ENCODE measurements at places on chromosomes 11 and 22.

GRCh38 chr22:49382451-49382735 lies 445.3 kb downstream of the BRD1 start:
- DNase-seq, result no peak

GRCh38 chr11:19805376-19805775 lies 92.7 kb downstream of the NAV2 start:
- no peak for DNase-seq

- DNase-seq, result no peak
Measured at GRCh38 chr11:132520199-132520598, 1012.1 kb downstream of the OPCML start.

GRCh38 chr11:16193897-16194381 lies 162.4 kb downstream of the SOX6 start:
- no peak for DNase-seq

DNA sequence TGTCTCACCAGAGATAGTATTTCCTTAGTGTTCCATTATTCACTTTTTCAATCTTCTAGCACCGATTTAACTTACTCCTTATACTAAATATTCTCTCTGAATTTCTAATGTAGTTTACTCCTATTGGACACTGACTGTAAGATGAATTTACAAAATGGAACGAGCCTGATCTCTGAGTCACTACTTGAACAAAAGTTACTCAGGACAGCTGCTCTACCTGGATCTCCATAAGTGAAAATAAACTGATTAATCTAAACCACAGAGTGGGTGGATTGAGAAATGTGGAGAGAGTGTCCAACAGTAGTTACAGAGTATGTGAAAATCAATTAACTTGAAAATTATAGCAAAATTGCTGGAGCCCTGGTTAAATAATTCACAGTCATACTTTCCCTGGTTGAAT lies 141.7 kb upstream of the CHORDC1 start:
- DNase-seq, result no peak

DNA sequence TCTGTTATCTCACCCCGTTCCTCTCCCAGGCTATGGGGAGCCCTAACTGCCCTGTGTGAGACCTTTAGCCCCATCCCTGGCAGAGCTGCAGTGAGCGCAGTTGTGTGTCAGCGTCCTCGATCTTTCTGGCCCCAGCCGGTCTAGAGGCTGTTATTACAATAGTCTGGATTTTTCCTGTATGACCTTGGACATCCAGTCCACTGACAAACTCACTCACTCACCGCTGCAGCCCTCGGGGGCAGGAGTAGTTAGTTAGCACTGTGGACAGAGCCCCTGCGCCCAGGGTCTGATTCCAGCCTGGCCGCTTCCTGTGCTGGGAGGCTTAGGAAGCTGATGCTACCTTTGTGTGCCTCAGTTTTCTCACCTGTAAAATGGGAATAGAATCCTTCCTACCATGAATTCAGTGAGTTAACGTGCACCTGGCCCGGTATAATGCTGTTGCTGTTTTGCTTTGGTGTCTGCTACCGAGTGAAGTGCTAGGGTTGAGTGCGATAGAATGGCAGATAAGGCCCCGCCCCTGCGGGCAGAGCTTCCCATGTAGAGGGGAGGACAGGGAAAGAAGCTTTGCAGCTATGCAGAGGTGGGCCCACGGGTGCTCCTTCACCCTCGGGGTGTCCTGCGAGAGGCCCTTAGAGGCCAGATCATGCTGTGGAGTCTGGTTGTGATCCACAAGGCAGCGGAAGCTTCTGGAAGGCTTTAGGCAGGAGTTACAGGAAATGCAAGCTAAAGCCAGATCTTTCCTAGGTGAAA lies 3.0 kb downstream of the LRP5 start:
- DNase-seq, result no peak

- no peak for DNase-seq
Measured at GRCh38 chr11:31445621-31446020, 63.8 kb downstream of the IMMP1L start.

DNA sequence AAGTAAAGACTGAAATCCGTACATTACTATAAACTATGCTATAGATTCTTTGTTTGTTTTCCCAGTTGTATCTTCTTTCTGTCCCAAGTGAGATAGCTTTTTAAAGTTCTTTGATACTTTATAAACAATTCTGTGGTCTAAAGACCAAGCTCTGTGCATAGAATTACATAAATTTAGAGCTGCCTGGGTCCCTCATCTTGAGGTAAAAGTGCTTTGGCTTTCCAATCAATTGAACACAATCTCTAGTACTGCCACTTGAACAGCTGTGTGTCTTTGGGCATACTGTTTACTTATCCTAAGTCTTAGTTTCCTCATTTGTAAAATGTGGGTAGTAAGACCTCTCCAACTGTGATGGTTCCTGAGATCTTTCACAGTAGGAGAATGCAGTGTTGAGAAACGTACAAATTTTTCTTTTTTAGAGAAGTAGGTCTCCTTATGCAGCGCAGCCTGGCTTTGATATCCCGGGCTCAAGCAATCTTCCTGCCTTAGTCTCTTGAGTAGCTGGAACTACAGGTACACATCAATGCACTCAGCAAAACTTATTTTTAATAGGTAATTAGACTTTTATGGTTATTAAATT lies 2.5 kb upstream of the EED start:
- no peak for DNase-seq

DNA sequence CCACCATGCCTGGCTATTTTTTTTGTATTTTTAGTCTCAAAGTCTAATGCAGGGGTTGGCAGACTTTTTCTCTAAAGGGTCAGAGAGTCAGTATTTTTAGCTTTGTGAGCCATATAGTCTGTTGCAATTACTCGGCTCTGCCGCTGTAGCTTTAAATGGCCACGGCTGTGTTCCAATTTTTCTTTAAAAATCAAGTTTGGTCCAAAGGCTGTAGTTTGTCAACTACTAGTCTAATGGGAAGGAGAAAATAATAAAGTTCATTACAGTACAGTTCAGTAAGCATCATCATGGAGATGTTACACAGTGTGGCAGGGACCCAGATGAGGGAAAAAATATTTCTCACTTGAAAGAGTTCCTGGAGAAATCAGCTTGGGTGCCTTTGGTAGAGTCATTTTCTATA lies 107.6 kb downstream of the CSNK2A3 start:
- no peak for DNase-seq

GRCh38 chr11:60211206-60211605 lies 28.3 kb upstream of the MS4A6A start:
- no peak for DNase-seq

GRCh38 chr22:30877662-30878515 lies 90.7 kb downstream of the MORC2 start:
- DNase-seq, result no peak

DNA sequence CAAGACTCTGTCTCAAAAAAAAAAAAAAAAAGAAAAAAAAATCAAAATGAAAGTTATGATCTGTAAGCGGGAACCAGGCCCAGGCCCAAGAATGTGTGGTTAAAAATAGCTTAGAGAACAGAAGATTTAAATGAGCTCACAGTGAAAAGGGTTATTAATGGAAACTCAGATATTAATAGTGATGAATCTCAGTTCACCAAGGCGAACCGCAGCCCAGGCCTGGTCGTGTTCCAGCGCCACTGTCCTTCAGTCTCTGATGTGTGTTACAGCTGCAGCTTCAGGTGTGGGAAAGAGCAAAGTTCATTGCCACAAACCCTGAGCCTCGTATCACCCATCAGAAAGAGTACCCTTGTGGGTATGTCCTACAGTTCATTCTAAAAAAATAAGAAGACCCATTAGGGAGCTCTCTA lies 107.1 kb downstream of the GAB2 start:
- no peak for DNase-seq

- no peak for DNase-seq
Measured at GRCh38 chr11:60124802-60125432, 36.5 kb downstream of the MS4A2 start.

GRCh38 chr22:21646608-21647590 lies 4.8 kb downstream of the SDF2L1 start:
- peak; percentile 51 for DNase-seq

- no peak for DNase-seq
Measured at GRCh38 chr11:79185351-79185750, 255.5 kb downstream of the TENM4 start.

DNA sequence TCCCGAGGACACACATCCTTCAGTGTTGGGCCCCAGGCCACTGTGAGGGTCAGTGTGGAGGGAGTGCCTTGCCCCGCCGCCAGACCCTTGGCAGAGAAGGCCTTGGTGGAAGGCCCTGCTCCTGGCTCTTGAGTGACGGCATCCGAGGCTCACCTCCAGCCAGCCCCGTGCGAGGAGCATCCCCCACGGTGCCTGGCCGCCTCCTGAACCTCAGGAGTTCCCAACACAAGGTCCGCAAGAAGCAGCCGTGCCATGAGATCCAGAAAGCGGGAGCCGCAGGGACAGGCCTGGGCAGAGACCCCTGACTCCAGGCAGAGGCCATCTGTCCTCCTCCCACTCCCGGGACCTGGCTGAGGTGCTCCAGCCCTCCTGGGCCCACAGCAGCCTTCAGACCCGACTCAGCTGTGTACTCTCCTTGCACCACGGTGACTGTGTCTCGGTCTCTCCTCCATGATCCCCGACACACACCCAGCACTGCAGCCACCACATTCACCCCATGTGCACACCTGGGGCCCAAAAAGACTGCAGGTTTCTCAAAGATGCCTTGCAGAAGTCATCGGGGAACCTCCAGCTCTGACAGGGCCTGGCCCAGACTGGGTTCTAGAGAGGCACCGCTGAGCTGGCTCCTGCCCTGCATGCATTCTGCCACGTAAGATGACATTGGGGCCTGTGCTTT lies 870.2 kb downstream of the BRD1 start:
- DNase-seq, result no peak

- no peak for DNase-seq
Measured at GRCh38 chr11:60396382-60396781, at the start of gene MS4A14. TSS of gene MS4A14 (plus strand) at chr11:60396459. CDS start at chr11:60396579, 120 bp downstream.

- no peak for DNase-seq
Measured at GRCh38 chr11:17153757-17154156, 54.0 kb downstream of the PIK3C2A start.

GRCh38 chr11:11077898-11078297 lies 220.0 kb upstream of the ZBED5 start:
- DNase-seq, result no peak

DNA sequence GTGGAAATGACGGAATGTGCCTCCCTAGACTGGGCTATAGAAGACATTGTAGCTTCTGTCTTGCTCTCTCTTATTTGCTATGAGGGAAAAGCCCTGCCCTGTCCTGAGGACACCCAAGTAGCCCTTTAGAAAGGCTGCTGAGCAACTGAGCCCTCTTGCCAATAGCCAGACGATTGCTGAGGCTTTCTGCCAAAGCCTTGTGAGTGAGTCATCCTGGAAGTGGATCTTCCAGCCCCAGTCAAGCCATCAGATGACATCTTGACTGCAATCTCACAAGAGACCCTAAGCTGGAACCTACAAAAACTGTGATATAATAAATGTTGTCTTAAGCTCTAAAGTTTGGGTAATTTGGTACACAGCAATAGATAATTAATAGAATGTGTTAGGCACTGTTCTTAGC lies 3.9 kb upstream of the TRAF6 start:
- no peak for DNase-seq

DNA sequence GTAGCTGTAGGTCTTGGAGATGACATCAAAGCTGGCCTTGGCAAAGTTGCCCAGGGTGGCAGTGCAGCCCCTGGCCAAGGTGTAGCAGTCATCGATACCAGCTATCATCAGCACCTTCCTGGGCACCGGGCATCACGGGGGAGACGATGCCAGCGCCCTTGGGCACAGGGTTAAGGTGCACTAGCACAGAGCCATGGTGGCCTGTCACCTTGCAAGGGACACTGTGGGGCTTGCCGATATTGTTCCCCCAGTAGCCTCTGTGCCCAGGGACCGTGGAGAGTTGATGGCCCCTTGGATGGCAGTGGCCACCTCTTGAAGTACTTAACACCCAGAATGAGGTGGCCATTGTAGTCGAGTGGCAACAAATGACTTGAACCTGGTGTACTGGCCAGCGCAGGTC lies 44.4 kb upstream of the FTH1 start:
- DNase-seq, result no peak

- no peak for DNase-seq
Measured at GRCh38 chr11:122803716-122804115, 34.6 kb upstream of the CRTAM start.

- no peak for DNase-seq
Measured at GRCh38 chr11:2132874-2133240, 6.3 kb downstream of the IGF2 start.

GRCh38 chr11:2525941-2526807 lies 81.4 kb downstream of the KCNQ1 start:
- no peak for DNase-seq

GRCh38 chr22:42536166-42536565 lies 16.6 kb upstream of the RRP7A start:
- DNase-seq, result no peak

GRCh38 chr11:78801161-78801884 lies 226.7 kb upstream of the NARS2 start:
- no peak for DNase-seq

DNA sequence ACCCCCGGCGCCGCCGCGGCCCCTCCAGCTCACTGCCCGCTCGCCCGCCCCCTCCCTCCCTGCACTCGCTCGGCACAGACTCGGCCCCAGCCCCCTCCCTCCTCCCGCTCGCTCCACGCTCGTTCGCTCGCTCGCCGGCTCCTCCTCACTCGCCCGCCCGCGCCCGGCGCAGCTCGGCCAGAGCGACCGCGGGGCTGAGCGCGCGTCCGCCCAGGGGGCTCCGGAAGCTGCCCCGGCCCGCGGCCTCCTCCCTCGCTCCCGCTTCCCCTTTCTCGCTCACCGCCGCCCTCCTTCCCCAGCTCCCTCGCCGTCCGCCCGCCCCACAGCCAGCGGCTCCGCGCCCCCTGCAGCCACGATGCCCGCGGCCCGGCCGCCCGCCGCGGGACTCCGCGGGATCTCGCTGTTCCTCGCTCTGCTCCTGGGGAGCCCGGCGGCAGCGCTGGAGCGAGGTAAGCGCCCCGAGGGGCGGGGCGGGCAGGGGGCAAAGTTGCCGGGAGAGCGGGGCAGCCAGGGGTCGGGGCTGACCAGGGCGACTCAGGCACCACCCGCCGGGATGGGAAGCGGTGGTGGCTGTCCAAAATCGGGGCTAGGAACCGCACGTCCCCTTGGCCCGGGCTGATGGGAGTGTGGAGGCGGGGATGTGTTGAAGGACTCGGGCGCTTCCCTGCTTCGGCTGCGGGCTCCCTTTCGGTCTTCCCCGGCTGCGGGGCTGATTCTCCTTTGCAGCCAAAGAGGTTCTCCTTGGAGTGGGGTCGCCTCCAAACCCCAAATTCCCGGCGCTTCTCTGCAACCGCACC lies at the start of gene SEZ6L:
SEZ6L (plus strand) TSS at position 148 of the 797 bp plus-strand sequence; CDS start at position 356, 208 bp downstream.
- DNase-seq, result no peak

- no peak for DNase-seq
Measured at GRCh38 chr11:58530236-58530635, 22.3 kb upstream of the OR5B21 start.

DNA sequence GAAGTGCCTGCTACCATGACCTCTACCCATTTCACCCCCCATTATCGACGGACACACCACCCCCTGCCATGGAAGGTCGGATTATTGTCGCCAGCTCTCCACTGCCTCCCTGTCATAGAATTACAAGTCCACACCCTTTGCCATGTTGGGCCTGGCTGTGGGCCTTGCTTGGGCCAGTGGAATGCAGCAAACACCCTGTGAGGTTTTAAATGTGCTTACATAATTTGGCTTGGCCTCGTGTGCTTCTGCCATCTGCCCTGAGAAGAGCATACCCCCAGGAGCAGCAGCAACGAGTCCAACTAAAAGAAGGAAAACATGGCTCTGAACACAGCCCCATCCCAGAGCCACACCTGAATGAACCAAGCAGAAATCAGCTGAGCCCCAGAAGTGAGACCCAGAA lies 94.1 kb upstream of the PRDM11 start:
- no peak for DNase-seq
